NCI-H774 (cell line): ENCODE measurements at places on chromosomes 3 and 15.

DNA sequence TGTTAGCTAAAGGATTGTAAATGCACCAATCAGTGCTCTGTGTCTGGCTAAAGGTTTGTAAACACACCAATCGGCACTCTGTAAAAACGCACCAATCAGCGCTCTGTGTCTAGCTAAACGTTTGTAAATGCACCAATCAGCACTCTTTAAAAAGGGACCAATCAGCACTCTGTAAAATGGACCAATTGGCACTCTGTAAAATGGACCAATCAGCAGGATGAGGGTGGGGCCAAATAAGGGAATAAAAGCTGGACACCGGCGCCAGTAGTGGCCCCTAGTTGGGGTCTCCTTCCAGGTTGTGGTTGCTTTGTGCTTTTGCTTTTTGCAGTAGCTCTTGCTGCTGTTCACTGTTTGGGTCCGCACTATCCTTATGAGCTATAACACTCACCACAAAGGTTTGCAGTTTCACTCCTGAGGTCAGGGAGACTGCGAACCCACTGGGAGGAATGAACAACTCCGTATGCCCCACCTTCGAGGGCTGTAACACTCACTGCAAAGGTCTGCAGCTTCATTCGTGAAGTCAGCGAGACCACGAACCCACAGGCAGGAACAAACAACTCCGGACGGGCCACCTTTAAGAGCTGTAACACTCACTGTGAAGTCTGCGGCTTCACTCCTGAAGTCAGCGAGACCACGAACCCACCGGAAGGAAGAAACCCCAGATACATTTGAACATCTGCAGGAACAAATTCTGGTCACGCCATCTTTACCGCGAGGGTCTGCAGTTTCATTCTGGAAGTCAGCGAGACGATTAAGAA, 1.1 kb upstream of the SUCLG2 start:
- no peak for DNase-seq

GRCh38 chr3:51716805-51717204, 9.9 kb downstream of the GRM2 start:
- DNase-seq, result no peak

DNA sequence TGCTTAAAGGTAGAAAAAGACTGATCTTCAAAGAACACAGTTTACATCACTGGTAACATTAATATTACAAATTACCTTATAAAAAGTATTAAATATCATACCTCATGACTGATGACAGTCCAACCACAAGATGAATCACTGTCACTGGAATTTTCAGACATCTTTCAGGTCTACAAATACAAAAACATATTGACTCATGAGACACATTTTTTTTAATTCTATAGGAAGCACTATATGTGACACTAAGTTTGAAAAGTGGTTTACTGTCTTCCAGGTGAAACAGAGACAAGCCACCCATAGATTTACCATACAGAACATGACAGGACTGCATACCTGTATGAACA, 18.9 kb downstream of the CCPG1 start:
- DNase-seq, result no peak

DNA sequence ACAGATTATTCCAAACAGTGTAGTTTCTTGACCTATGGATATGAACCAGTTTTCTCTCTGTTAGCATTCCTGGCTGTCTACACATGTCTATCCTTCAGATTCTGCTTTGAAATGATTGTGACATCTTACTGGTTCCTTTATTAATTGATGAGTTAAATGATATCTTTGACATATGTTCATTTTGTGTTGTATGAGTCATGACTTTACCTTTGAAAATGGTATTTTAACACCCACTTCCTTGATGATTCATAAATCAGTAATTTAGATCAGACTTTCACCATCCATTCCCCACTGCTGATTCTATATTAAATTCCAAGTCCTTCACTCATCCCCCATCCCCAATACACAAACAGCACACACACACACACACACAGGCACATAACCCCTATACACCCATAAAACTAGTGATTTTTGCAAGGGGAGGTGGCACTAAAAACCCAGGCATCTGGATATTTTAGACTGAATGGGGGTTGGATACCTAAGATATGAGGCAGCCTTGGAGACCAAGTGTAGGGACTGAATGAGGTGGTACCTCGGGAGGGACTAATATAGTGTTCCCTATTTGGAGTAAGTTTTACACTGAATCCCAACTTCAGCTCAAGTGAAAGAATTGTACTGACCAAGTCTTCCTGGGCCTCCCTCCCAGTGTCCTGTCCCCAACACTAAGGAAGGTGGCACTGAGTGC, 9.7 kb downstream of the CCK start:
- no peak for DNase-seq

GRCh38 chr15:57424628-57425405, 48.5 kb downstream of the CGNL1 start:
- DNase-seq, result no peak
